ENCODE measurements at places on chromosomes 16 and 17.

DNA sequence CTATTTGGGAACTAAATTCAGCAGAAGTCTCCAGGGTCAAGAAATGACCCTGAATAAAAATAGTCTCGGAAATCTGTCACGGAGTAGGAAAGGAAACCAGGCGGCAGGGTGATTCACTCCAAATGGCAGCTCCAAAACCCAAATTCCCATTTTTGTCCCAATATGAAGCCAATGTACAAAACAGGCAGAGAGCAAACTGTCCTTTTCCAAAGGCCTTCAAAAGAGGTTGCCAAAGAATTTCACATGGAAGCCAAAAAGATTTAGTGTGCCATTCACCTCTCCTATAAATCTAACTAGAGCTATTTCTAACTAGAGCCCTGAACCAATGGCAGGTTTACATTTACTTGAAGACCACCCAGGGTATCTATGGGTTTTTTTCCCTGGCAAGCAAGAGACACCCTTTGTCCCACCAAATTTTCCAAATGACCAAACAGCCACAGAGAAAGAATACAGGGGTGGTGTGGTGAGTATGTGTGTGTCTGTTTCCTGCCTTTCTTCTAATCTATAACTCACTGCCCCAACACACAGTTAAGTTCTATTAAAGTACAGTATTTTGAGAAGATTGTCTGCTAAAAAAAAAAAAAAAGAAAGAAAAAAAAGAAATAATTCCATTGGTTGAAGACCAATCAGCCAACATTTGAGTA lies 6.8 kb downstream of the MYO1D start:
- no peak for DNase-seq

- DNase-seq = no peak
Measured at GRCh38 chr16:48617711-48618148, 7.8 kb upstream of the N4BP1 start.

GRCh38 chr17:74274709-74275340 lies 791 bp downstream of the DNAI2 start:
- no peak for DNase-seq

- no peak for DNase-seq
Measured at GRCh38 chr16:15972046-15972868, 22.8 kb downstream of the ABCC1 start.

- DNase-seq = no peak
Measured at GRCh38 chr17:54867634-54868033, 33.0 kb upstream of the TOM1L1 start.

DNA sequence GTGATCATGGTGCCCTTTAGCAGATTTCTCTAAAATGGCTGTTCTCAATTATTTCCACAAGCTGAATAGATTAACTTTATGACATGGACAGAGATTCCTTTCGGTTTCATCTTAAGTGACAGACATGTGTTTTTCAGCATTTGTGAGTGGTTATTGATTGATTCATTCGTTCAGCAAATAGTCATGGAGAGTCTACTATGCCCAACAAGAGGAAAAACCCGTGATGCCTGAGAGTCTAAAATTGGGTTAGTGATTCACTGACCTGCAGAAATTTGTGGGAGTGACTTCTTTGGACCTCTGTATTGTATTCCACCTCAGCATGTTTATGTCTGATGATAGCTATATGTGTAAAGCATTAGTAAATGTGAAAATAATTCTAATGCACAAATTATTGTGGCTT lies 28.0 kb upstream of the DUSP14 start:
- DNase-seq = no peak

DNA sequence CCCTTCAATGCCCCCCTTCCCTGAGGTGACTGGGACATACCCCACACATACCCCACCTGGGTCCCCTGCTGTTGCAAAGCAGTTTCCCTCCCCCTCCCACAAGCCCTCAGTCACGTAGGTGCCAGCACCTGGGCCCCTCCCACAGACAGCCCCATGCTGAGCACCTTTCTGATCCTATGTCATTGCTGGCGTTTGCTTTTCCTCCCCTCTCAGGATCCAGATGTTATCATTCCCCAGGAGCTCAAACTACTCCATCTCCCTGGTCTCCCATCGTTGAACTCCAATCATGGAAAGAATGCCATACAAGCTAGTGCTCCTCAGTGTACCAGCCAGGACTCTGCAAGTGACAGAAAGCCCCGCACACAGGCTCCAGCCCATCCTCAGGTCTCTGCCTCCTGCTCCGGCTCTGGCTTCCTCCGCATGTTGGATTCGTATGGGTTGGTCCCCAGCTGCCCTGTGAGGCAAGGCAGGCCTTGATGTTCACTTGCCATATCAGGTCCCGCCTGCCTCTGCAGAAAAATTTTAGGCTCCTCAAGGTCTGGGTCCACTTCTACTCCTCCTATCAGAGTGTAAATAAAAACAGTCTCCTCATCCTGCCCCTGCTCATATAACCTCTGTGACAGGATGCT lies 31.4 kb upstream of the MED9 start:
- DNase-seq = no peak

DNA sequence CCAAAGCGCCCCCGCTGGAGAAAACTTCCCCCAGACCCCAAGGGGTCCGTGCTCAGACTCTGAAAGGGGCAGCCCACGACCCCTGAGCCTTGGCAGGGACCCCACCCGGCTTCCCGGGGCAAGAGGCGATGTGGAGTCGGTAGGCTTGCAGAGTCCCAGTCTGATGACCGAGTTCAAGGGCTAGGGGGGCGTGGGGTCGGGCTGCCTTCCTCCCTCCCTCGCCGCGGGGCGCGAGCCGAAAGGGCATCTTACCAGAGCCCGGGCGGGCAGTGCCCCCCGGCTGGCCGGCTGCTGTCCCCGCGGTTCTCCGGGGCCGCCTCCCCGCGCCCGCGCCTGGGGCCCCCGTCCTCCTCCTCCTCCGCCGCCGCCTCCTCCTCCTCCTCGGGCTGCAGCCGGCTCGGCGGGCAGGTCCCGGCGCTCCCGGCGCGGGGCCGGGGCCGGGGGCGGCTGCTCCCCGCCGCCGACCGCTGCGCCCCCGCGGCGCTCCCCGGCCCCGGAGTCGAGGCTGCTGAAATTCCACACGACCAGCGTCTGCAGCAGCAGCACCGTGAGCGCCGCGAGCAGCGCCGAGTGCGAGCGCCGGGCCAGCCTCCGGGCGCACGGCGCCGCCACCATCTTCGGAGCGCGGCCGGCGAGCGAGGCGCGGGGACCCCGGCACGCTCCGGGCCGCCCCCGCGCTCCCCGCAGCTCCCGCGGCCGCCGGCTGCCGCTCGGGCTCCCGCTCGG lies 415 bp downstream of the XYLT1 start:
- peak; percentile 45 for DNase-seq

GRCh38 chr17:21302711-21303425 lies 18.4 kb downstream of the MAP2K3 start:
- DNase-seq = no peak

GRCh38 chr16:53611179-53611696 lies 92.4 kb downstream of the RPGRIP1L start:
- no peak for DNase-seq

DNA sequence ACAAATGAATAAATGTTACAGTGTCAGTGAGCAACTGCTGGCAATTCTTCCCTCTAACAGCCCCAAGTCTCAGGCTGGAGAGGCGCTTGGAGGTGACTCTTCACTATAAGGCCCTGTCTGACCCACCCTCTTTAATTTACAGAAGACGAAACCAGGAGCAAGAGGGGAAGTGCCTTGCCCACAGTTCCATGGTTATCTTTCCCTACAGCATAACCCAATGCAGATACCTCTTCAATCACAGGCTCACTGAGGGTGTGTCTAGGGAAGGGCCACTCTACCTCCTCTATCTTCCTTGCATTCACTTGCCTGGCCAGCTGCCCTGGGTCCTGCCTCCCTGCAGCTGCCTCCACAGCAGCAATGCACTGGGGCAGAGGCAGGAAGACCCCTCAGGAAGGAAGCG lies 9.6 kb upstream of the N4BP1 start:
- no peak for DNase-seq

GRCh38 chr17:29474297-29474696 lies 84.1 kb downstream of the TAOK1 start:
- no peak for DNase-seq

DNA sequence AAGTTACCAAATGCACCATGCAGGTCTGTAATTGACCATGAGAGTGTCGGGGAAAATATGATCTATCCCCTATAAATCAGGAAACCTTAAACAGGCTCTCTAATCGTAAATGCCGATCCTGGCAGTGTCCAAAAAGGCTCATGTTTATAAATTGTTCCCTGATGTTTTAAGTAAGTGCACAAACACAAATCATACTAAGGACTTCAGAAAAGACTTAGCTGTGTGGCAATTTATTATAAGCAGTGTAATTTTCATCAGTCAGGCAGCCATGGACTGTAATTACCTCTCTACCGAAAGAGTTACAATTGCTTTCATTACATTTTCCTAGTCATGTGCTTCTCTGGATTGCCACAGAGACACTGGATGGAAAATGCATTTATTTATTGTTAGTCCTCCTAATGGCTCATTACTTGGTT lies 73.4 kb upstream of the COX10 start:
- no peak for DNase-seq

DNA sequence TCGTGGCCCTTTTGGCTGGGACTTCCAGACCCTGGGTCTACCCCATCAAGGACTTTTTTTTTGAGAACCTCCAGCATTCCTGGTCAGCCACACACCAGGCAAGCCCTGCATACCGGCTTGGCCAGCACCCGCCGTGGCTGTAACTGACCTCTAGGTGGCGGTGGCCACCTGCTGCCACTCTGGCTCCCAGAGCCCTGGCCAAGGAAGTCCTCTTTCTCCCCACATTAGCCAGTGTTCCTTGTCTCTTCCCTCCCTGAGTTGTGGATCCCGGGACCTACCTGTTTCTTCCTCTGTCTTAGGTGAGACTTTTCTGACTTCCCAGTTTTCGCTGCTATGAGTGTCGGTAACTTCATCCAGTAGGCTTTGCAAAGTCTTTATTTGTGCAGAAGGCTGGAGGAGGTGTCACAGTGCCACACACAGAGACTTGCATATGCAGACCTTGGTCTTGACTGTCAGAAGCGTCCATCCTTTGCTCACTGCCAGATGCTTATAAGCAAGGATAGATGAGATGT lies 348.3 kb downstream of the CPPED1 start:
- DNase-seq = peak; percentile 85

DNA sequence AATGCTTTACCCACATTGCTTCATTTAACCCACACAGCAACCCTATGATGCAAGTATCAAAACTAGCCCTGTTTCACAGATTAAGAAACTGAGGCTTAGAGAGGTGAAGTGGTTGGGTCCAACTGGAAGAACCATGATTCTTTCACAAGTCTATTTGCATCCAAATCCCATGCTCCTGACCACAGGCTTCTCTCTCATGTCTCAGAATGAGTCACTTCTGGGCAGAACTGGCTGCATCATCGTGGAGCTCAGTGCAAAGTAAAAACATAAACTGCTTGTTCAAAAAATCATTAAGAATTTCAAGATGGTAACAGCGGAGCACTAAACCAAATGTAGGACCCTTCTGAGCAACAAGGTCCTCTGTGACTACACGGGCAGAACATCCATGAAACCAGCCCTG lies 20.2 kb upstream of the CES1 start:
- no peak for DNase-seq

GRCh38 chr16:55437625-55438024 lies 41.4 kb upstream of the MMP2 start:
- no peak for DNase-seq

DNA sequence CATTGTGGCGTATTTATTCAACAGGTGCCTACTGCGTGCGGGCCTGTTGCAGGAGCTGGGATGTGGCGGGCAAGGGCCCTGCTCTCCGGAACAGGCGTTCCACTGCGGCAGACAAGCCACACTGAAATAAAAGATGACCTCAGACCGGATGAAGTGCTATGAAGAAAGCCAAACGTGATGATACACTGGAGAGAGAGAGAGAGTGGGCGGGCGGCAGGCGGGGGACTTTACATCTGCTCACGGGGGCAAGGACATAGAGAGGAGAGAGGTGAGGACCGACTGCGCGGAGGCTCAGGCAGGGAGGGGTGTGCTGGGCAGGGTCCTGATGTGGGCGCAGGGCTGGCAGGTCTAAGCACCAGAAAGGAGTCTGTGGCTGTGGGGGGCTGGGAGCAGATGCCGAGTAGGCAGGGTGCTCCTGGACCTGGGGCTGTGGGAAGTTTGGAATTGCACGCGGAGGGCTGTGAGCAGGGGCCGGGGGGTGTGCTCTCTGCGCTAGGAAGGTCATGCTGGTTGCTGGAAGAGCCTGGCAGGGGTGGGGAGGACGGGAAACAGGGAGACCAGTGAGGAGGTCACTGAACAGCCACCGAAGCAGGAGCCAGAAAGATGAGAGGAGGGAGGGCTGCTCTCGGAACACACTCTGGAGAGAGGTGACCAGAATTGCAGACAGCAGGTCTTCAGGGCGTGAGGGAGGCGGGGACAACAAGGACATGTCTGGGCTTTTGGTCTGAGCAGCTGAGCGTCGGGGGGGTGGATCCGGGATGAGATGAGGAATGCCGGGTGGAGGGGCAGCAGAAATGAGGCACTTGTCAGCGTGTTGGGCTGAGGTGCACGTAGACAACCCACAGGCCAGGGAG lies 9.9 kb downstream of the MXRA7 start:
- peak; percentile 40 for DNase-seq

DNA sequence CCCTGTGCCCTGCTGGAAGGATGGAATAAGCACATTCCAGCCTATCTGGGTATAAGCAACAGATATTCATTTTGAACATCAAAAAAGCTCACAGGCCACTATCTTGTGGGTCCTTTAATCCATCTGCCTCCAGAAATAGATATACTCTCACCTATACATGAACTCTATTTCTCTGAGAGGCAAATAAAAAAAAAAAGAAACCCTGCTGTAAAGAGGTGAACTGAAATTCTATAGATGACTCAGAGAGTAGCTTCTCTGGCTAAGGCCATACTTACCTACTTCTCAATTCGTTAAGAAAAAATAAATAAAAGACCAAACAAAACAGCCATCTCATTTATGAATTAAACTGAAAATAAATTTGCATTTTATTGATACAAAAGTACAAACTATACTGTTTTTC lies 86.3 kb downstream of the DYNLRB2 start:
- no peak for DNase-seq

GRCh38 chr16:3012828-3013420 lies at the start of gene CLDN9:
Gene CLDN9 (plus strand): TSS chr16:3012923. CDS start chr16:3013363, 440 bp downstream.
- DNase-seq = peak; percentile 40

DNA sequence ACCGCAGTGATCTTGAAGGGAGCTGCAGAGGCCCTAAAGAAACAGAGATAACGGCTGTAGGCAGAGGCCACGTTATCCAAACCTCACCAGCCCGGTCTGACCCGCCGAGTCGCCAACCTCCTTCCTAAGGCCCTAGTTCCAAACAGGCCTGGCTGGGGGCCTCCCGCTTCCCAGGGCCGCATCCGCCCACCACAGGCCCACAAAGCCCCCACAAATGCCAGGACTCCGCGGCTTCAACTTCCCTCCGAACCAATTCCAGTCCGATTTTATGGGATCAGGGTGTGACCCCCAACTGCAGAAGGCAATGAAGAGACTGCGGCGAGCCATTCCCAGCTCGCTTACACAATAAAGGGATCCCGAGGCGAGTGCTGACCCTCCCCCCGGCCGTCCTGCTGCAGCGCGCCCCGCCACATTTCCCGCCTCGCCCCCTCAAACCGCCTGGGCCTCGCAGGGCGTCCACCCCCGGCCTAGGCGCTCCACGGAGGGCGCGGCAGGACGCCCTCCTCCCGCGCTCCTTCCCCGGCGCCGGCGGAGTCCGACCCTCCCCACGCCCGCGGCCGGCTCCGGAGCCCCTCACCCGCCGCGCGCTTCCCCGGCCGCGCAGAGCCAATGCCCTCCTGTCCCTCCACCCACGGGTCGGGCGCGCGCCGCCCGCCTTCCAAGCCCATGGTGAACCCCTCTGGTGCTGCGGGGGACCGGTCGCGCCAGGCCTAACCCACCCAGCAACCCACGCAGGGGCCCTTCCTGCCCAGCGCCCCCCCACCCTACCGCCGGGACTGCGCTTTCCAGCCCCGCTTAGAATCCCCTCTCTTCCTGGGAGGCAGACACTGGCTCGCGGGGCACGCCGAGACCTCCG lies 926 bp downstream of the MYH10 start:
- peak; percentile 58 for DNase-seq

- no peak for DNase-seq
Measured at GRCh38 chr17:50913120-50913519, 47.0 kb upstream of the TOB1 start.
